ENCODE measurements at places on chromosomes 4 and X. TPM values are rescaled to one million over a fixed set of nuclear protein-coding genes. Genes with fewer than 3 reads are reported as not detected.
A peak's percentile ranks its signal among the peaks of the same experiment; 100 is the strongest.

- H3K4me1 ChIP-seq = no peaks in the 10 kb centered on the region
- no peaks in the 10 kb centered on the region for H3K27me3 ChIP-seq
- no peak for DNase-seq
Measured at GRCh38 chr4:187183826-187184225, 460.2 kb upstream of the FAT1 start.

DNA sequence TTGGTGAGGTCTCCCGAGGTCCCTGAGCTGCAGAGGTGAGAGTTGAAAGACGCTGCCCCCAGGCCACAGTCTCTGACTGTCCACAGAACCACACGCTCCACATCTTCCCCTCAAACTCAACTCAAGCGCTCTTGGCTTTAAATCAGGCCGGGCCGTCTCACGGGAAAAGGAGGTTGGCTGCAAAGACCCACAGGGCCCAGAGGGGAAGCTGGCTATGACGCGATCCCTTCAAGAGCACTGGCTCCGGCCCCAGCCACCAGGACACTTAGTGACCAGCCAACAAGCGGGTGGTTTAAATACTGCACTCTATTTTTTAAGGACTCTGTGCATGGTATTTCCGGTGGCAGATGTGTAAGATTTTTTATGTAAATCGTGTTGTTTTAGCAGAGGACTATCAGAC is 19.9 kb downstream of the LRPAP1 start:
- H3K4me1 ChIP-seq = no peaks in the 10 kb centered on the region
- H3K27ac ChIP-seq = no peak overlapping the region
- H3K36me3 ChIP-seq = peaks cover 11% of the 10 kb centered on the region
- no peaks in the 10 kb centered on the region for H3K27me3 ChIP-seq

DNA sequence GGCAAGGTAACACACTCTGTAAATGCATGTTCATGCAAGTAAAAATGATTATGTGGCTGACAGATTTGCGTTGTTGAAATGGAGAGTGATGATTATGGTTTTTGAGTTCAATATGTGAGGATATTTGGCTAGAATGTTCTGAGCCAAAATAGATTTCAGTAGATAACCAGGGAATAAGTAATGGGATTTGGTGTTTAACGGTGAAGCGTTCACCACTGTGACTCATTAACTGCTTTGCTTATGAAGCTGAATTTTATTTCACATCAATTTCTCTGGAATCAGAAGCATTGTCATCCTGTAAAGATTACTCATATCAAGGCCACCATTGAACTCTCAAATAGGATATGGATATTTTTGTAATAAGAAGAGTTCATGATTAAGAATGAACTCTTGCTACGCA is 11.7 kb downstream of the AFP start:
- no peaks in the 10 kb centered on the region for H3K4me1 ChIP-seq
- H3K27me3 ChIP-seq = no peaks in the 10 kb centered on the region
- DNase-seq = no peak
- H3K36me3 ChIP-seq = no peaks in the 10 kb centered on the region
- no peak overlapping the region for H3K27ac ChIP-seq

- no peak overlapping the region for H3K27ac ChIP-seq
- H3K4me3 ChIP-seq = no peak overlapping the region
- H3K4me1 ChIP-seq = peaks cover 16% of the 10 kb centered on the region
- no peaks in the 10 kb centered on the region for H3K27me3 ChIP-seq
- no peaks in the 10 kb centered on the region for H3K36me3 ChIP-seq
Measured at GRCh38 chrX:153905481-153906095, 1.1 kb downstream of the AVPR2 start.

DNA sequence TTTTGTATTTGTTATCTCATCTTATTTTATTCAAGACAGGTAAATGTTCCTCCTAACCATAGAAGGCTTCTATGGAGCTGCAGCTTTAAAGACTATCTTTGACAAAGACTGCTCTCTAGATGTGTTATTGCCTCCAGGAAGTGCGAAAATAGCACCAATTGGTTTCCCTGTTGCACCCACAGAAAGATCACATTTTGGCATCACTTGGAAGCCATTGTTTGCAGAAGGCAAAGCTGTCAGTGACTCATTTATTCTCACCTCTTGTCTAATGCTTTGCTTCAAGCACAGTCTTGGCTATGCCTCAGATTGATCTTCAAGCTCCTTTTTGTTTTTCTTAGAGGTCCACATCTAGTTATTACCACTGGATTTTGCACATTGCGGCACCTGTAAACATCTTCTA is 150.3 kb downstream of the PCDH7 start:
- H3K27me3 ChIP-seq = no peaks in the 10 kb centered on the region
- no peaks in the 10 kb centered on the region for H3K4me1 ChIP-seq
- H3K27ac ChIP-seq = no peak overlapping the region
- no peak overlapping the region for H3K4me3 ChIP-seq

DNA sequence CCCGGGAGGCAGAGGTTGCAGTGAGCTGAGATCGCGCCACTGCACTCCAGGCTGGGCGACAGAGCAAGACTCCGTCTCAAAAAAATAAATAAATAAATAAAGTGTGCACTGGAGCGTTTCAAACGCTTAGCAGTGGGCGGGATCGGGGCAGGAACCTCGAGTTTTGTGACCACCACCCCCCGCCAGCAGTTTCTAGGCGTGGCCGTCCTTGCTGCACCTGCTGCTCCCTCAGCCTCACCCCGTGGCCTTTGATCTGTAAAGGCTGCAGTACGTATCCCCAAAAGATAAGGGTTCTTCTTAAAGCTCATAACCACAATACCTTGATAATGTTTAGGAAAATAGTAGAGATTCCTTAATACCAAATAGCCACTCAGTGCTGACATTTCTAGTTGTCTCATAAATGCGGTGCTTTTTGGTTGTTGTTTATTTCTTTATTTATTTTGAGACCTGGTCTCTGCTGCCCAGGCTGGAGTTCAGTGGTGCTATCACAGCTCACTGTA is 33.2 kb downstream of the PCGF3 start:
- DNase-seq = no peak
- H3K36me3 ChIP-seq = no peaks in the 10 kb centered on the region
- no peak overlapping the region for H3K27ac ChIP-seq
- no peaks in the 10 kb centered on the region for H3K27me3 ChIP-seq
- no peak overlapping the region for H3K4me3 ChIP-seq

- H3K36me3 ChIP-seq = peaks cover 59% of the 10 kb centered on the region
- H3K4me3 ChIP-seq = no peak overlapping the region
- no peaks in the 10 kb centered on the region for H3K27me3 ChIP-seq
- peaks cover 5% of the 10 kb centered on the region for H3K4me1 ChIP-seq
- no peak for DNase-seq
- H3K27ac ChIP-seq = no peak overlapping the region
Measured at GRCh38 chr4:94219402-94219801, 11.7 kb downstream of the SMARCAD1 start.

- DNase-seq = no peak
- H3K27ac ChIP-seq = no peak overlapping the region
- no peaks in the 10 kb centered on the region for H3K36me3 ChIP-seq
- H3K4me3 ChIP-seq = no peak overlapping the region
- H3K27me3 ChIP-seq = no peaks in the 10 kb centered on the region
Measured at GRCh38 chr4:183411291-183411861, 33.1 kb upstream of the CDKN2AIP start.

DNA sequence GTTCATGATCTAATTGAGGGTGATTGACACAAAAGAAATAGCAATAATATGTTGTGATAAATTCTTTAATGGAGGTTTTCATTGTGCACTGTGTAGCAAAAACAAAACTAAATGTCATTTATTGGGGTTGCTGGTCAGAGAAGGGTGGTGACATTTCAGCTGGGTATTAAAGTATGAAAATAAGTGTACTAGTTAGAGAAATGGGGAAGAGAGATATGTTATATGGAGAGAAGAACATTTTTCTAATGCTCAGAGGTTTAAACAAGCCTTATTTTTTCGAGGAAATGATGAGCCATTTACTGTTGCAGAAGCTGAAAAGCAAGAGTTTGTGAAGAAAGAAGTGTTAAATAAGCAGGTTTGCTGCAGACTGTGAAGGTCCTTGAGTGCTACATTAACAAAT is 142.7 kb upstream of the PAQR3 start:
- H3K4me1 ChIP-seq = no peaks in the 10 kb centered on the region
- DNase-seq = no peak
- no peak overlapping the region for H3K27ac ChIP-seq
- no peaks in the 10 kb centered on the region for H3K27me3 ChIP-seq
- no peak overlapping the region for H3K4me3 ChIP-seq

GRCh38 chr4:139083607-139083955 is 68.0 kb downstream of the NOCT start:
- peaks cover 5% of the 10 kb centered on the region for H3K36me3 ChIP-seq
- H3K4me3 ChIP-seq = peak overlapping the region; percentile 98
- peak overlapping the region; percentile 93 for H3K27ac ChIP-seq
- no peaks in the 10 kb centered on the region for H3K27me3 ChIP-seq
- peaks cover 46% of the 10 kb centered on the region for H3K4me1 ChIP-seq

DNA sequence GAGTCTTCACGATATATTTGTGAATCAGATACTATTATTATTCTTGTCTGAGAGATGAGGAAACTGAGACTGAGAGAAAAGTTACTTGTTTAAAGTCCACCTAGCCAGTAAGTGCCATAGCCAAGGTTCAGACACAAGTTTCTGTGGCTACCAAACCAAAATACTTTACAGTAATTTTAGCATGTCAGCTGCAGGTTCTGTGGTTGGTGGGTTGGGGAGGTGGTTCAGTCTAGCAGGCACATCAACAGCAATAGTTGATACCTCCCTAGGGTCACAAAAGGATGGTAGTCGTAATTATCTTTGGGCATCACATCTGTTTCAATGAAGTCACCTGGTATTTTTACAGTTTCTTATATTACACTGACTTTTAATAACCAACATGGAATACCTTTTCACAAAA is 35.6 kb upstream of the EDA2R start:
- no peaks in the 10 kb centered on the region for H3K36me3 ChIP-seq
- no peaks in the 10 kb centered on the region for H3K27me3 ChIP-seq
- no peak overlapping the region for H3K27ac ChIP-seq
- no peaks in the 10 kb centered on the region for H3K4me1 ChIP-seq

CYLC1 gene
- total RNA-seq = not detected

DNA sequence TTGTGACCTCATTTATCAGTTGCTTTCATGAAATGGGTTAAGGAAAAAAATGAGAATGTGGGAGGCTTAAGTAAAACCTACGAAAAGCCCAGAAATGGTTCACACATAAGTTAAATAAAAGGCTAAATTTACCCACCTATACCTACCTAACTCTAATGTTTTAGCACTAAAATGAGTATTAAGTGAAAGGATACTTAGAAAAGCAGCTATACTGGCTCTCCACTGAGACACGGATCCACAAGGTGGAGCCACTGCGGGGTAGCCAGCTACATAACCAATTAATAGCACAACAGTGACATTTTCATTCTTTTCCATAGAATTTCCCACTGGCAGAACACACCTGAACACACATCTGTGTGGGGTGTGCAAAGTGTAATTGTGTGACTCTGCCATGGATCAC is 101.9 kb downstream of the MAML3 start:
- peaks cover 88% of the 10 kb centered on the region for H3K4me1 ChIP-seq
- H3K4me3 ChIP-seq = no peak overlapping the region
- no peaks in the 10 kb centered on the region for H3K36me3 ChIP-seq
- DNase-seq = peak; percentile 76
- no peaks in the 10 kb centered on the region for H3K27me3 ChIP-seq
- peak overlapping the region; percentile 89 for H3K27ac ChIP-seq

GRCh38 chr4:116866106-116866505 is 219.3 kb downstream of the TRAM1L1 start:
- no peak for DNase-seq
- H3K36me3 ChIP-seq = no peaks in the 10 kb centered on the region
- no peak overlapping the region for H3K27ac ChIP-seq
- H3K4me1 ChIP-seq = no peaks in the 10 kb centered on the region

GRCh38 chrX:66012094-66012534 is 27.8 kb downstream of the VSIG4 start:
- no peak overlapping the region for H3K4me3 ChIP-seq
- H3K36me3 ChIP-seq = no peaks in the 10 kb centered on the region
- no peak for DNase-seq
- no peaks in the 10 kb centered on the region for H3K27me3 ChIP-seq
- H3K4me1 ChIP-seq = no peaks in the 10 kb centered on the region

CT83 gene
- not detected for total RNA-seq

DNA sequence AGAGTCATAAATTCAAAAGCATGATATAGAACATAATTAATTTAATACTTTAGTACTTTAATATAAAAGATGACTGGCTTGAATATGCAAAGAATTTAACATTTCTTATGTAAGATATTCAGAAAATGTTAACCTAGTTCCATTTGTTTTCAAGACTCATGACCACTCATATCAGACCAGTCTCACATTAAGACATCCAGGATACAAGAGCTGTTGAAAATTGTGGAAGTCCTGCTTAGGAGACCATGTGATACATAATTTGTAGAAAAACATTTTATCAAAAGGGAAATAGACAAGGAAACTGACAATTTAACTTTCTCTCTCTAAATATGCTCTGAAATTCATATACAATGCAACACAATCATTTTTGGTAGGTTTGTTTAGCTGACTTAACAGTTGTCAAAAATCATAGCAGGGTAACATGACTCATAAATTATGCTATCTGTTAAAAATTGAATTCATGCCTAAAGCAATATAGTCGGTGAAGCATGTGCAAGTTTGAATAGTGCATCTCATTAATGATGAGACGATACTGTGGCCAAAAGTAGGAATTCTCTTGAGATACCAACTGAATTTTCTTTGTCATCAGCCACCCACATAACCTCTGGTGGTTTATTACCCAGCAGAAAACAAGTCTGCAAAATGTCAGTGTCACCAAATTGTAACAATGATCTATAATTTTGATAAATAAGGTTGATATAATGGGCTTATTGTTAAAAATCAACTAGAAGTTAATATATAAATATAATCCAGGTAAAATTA is 211.4 kb downstream of the GASK1B start:
- no peak for DNase-seq
- H3K36me3 ChIP-seq = no peaks in the 10 kb centered on the region
- no peaks in the 10 kb centered on the region for H3K4me1 ChIP-seq
- no peaks in the 10 kb centered on the region for H3K27me3 ChIP-seq
- H3K4me3 ChIP-seq = no peak overlapping the region

DNA sequence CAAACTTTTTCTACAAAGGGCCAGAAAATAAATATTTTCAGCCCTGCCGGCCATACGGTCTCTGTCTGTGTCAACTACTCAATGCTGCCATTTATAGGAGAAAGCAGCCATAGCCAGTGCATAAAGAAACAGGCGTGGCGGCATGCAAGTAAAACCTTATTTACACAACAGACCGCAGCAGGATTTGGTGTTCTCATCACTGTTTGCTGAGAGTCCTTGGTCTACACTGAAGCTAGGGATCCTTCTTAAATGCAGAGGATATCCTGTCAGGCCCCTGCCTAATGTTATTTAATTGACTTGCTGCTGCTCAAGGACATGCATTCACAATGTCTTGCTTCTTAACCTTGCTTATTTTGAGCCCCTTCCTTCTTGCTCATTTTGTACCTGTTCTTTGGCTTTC is 54.7 kb downstream of the CPE start:
- H3K4me3 ChIP-seq = no peak overlapping the region
- no peaks in the 10 kb centered on the region for H3K4me1 ChIP-seq
- H3K27ac ChIP-seq = no peak overlapping the region
- DNase-seq = no peak
- H3K27me3 ChIP-seq = no peaks in the 10 kb centered on the region
- H3K36me3 ChIP-seq = no peaks in the 10 kb centered on the region
